ENCODE measurements at places on chromosomes 6 and 20.

- no peak for DNase-seq
These were observed 39.7 kb upstream of the TMEM170B start for GRCh38 chr6:11497881-11498280.

DNA sequence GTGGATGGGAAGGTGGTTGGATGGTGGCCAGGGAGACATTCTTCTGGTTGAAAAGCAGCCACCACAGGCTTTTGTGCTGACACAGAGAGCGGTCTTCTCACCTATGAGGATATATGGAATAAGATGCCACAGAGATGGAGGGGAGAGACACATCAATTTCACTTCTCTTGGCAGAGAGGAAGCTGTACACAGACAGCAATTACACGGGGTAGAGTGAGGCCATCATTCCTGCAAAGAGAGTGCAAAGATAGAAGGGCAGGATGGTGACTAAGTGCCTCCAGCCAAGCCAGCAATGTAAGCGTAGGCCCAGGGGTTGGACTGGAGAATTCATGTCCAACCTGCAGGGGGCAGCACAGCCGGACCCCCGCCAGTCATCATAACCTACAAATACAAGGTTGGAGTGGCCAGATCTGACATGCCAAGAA, 56.4 kb downstream of the NRN1 start:
- no peak for DNase-seq

GRCh38 chr6:158868122-158868480, 48.9 kb upstream of the EZR start:
- DNase-seq: no peak

- DNase-seq: peak; percentile 4
These were observed 26.7 kb downstream of the MDN1 start for GRCh38 chr6:89792881-89793280.

- no peak for DNase-seq
These were observed 393.9 kb downstream of the PAX1 start for GRCh38 chr20:22099348-22099747.

DNA sequence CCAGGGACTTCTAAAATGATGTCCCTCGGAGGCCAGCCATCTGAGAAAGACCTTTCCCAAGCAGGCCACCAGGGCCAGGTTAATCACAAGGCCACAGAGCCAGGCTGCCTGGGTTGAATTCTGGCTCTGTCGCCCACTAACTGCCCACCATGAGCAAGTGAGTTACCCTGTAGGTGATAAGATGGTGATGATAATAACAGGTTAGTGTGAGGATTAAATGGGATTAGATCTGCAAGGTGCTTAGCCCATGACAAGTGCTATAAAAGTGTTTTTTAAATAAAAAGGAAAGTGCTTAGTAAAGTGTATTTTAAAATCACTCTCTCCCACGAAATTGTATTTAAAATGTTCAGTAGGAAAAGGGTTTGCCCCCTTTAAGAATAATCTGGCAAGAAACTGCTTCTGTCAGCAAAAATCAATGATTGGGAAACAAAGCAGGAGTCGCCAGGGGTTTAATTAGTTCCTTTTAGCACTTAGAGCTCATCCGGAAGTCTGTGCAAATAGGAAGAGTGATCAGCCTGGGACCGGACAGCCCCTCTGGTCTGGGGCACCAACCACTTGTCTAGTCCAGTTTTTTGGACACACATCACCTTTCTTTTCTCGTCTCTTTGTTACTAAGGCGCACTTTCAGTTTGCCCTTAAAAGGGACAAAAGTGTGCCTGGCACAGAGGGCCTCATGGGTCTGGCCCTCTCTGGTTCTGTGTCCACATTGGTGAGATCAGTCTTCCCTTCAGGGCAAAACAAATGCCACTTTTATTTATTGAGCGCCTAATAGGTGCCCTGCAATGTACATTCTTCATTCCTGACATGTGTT, 150.4 kb downstream of the GRM4 start:
- DNase-seq: no peak

GRCh38 chr20:47543006-47543431, 41.3 kb downstream of the NCOA3 start:
- no peak for DNase-seq

DNA sequence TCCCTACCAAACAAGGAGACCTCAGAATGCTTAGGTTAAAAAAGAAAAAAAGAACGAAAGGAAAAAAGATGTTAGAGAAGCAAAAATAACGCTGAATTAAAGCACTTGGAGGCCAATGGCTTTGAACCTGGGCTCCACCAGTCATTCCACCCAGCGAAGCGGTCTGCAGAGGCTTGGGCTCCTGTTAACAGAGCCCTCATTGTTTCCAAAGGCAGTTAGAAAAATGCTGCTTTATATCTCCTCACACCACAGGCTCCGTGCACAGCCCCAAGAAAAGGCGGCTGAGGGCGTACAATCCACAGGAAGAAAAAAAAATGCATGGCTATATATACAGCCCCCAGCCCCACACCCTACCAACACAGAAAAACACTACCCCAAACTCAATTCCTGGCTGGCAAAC, 255.9 kb downstream of the FOXC1 start:
- no peak for DNase-seq

DNA sequence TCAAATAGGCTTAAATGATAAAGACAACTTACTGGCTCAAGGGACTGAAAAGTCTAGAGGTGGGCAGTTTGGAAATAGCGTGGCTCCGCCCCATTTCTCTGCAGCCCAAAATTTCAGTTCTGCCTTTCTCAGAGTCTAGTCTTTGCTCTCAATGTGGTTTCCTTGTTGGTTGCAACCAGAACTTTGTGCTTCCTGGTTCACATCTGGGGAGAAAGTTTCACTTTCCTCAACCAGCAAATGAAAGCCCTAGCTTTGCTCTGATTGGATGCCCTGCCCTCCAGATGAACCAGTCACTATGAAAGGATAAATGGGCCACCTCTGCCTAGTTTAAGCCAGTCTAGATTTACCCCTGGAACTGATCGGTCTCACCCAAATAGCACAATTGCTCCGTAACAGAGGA, 14.9 kb downstream of the SYCP2L start:
- no peak for DNase-seq

DNA sequence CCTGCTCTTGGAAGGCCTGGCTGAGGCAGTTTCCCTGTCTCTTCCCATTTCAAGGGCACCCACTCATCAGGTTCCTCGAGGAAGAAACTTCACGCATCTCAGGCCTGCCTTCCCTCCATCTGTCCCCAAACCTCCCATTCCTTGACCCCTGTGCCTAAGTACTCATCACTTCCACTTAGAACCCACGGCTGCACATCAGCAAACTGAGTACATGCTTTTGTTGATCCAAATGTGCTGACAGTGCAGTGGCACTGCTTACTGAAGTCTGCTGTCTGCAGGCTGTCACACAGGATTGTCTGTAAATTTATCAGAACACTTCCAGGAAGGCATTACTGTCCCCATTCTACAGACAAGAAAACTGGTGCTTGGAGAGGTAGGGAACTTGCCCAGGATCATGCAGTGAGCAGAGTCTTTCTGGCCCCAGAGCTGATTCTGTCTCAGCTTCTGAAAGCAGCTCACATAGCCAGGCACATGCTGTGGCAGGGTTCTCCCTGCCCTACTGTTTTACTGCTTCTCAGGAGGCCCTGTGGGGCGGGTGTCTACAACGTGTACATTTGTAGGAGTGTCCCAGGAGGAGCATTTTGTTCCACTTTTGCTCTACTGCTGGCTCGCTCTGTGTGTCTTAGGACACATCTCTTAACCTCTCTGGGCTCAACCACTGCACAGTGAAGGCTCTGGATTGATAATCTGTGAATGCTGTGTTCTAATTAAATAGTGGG, 64.2 kb upstream of the XRN2 start:
- DNase-seq: no peak

- DNase-seq: no peak
These were observed 25.6 kb upstream of the IL17A start for GRCh38 chr6:52160472-52161104.

DNA sequence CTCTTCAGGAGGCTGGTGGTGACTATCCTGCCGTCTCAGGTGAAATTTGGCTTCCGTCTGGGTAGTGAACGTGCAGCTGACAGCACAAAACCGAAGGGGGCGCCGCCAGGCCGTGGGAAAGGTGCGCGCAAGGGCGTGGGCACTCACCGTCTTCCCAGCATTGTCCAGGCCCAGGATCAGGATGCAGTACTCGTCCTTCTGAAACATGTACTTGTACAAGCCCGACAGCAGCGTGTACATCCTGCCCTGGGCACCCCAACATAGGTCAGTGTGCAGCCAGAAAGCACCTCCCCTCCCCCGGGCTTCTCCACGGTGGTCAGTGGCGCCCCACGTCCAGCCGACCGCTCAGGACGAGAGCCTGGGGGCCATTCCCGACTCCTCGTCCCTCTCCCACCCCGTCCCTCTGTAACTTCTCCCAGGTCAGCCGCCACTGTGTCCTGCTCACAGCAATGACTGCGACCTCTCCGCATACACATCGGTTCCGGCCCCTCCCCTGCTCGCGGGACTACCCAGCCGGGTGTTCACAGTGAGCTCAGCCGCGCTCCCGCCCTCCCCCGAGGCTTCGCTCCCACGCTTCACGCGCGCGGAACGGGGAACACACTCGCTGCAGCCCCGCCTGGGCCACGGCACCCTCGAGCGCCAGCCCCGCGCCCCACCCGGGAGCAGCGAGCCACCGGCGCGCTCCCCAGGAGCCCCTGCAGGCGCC, 771 bp downstream of the ARFRP1 start:
- DNase-seq: no peak

DNA sequence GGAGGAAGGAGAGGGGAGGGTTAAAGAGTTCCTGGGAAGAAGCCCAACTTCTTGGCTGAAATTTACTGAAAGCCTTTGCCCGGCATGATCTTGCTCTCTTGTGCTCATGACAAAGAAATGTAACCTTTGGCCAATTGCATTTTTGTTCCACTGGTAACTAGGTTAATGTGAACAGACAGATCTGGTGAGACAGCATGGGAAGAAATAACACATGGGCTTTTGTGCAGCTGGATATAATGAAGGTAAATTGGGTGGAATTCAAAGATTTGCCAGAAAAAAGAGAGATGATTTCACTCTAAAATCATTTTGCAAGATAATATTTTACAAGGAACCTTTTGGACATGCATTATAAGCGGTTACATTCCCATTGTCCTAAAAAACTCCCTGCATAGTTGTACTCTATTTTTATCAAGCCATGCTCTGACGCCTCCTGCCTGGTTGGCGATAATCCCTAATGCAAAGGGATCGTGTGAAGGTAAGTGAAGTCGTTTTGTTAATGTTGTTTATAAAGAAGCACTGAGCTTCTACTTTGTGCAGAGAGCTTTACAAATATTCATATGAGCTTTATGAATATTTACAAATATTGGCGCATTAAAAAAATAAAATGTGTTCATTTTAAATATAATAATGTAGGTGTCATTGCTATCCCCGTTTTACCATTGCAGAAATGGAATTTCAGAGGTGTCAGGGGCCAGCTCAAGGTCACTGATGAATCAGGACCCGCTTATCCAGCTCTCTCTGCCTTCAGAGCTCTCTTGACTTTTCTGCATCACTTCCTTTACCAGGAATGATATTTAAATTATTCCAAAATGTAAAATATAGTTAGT, 161.3 kb upstream of the AGPAT4 start:
- no peak for DNase-seq

DNA sequence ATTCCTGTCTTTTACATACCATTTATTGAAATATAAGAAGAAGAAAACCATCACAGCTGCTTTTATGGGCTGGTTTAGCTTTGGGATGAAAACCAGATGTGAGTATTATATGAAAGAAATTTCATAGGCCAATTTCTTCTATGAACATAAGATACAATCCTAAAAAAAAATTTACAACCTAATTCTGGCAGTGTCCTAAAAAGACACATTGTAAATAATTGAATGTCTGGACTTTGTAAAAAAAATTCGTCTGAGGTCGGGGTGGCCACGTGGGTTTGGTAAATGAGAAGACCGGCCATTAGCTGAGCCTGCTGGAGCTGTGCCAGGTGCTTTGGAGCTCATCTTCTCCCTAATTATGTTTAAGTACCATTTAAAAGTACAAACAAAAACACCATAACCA, 26.8 kb downstream of the DACT2 start:
- DNase-seq: no peak

DNA sequence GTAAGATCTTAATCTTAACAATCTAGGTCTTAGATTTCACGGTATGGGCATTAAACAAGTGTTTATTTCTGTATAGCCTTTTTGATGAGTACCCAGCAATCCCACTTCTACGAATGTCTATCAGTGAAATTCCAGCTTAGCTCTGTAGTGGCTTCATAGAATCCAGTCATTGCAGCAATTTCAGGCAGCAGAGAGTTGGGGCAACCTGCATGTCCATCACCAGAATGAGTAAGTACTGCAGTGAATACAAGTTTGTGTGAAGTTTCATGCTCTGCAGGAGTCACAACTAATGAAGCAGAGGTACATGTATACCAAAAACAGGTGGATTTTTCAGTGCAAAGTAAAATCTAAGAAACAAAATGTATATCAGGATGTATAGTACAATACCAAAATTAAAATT, 151.7 kb downstream of the OR2B2 start:
- DNase-seq: no peak

- DNase-seq: no peak
These were observed 24.7 kb downstream of the MGME1 start for GRCh38 chr20:17993546-17993945.

DNA sequence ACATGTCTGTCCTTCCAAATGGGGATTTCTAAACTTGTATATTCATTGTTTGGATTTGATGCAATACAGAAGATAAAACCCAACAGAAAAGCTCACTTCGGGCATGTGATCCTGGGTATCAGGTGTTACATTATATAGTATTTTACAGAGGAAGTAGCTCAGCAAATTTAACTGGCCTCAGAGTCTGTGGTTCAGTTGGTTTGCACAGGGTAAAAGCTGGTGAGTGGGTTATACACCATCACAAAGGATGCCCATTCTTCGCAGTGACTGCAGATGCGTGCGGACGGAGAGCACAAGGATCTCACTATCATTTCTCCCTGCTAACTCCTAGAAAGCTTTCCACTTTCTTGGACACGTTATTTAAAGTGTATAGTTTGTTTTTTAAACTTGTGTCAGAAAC, 236.7 kb downstream of the TMEM242 start:
- DNase-seq: no peak

DNA sequence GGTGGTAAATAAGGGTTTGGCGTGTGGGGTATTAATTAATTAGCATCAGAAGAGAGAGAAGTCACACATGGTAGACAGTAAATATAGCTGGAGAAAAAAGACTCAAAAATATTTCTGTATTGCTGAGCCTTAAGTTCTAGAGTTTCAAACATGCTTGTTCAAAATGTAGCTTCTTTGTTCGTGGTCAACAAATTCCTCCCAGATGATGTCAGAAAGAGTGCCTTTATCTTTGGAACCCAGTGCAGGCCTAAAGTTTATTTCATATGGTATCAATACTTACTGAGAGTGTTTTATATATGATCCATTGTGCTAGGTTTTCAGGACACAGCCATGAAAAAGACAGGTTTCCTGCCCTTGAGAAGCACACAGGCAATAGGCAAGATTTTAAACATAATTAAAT, 18.3 kb downstream of the MARCKS start:
- no peak for DNase-seq

- no peak for DNase-seq
These were observed at the start of gene B3GALT4 for GRCh38 chr6:33276864-33277662. TSS of gene B3GALT4 (plus strand) at chr6:33277123. CDS start at chr6:33277420, 297 bp downstream.

GRCh38 chr6:7101290-7101689, 6.5 kb upstream of the RREB1 start:
- no peak for DNase-seq

- DNase-seq: no peak
These were observed 157.4 kb upstream of the ZNF217 start for GRCh38 chr20:53750827-53751619.
